ENCODE measurements at places on chromosomes 6 and 20.

GRCh38 chr6:148565930-148566663 lies 180.7 kb upstream of the UST start:
- DNase-seq: no peak

DNA sequence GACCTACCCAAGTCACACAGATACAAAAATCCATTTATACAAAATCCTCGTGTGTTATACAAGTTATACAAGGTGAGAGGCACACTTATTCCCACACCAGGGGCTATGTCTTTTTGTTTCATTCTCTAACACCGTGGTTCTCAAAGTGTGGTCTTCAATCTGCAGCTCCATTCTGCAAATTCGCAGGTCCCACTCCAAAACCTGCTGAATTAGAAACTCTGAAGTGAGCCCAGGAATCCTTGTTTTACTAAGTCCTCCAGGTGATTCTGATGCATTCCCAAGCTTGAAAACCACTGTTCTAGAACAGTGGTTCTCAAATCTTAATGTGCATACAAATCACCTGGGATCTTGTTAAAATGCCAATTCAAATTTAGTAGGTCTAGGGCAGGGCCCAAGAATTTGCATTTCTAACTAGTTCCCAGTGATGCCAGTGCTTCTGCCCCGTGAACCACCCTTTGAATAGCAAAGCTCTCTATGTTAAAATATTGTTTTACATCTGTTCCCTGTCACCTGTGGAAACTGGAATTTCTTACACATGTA lies 35.1 kb downstream of the LRFN2 start:
- DNase-seq: no peak

GRCh38 chr20:11522366-11522741 lies 395.3 kb upstream of the BTBD3 start:
- no peak for DNase-seq

GRCh38 chr6:12890171-12890790 lies 173.7 kb downstream of the PHACTR1 start:
- no peak for DNase-seq

DNA sequence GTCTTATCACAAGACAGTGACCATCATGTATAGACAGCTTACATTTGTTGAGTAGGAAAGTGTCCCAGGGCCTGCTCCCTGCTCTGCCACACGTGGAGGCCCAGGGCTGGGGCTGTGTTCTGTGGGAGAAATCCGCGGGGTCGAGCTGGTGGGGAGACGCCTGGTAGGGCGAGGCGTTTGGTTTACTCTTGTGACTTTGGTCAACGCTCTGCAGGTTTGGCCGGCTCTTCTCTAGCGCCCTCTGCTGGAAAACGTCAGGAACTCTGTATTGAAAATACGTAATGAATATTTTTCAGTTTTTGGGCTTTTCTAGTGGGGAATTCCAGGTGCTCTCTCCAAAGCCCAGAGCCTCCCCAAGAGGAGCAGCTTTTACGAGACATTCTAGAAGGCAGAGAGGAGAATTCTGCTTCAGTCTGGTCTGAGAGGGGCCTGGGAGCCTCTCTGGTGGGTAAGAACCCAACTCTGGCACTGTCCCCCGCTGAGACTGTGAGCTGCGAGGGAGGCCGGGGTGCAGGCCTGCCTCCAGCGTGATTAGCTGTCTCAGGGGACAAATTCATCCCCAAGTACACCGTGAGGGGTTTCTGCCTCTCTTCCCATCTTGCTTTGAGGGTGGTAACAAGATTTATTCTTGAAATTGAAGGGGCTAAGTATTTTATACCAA lies 112.6 kb upstream of the RALGAPA2 start:
- DNase-seq: peak; percentile 7

GRCh38 chr6:91328241-91328640 lies 741.4 kb upstream of the MAP3K7 start:
- DNase-seq: no peak

DNA sequence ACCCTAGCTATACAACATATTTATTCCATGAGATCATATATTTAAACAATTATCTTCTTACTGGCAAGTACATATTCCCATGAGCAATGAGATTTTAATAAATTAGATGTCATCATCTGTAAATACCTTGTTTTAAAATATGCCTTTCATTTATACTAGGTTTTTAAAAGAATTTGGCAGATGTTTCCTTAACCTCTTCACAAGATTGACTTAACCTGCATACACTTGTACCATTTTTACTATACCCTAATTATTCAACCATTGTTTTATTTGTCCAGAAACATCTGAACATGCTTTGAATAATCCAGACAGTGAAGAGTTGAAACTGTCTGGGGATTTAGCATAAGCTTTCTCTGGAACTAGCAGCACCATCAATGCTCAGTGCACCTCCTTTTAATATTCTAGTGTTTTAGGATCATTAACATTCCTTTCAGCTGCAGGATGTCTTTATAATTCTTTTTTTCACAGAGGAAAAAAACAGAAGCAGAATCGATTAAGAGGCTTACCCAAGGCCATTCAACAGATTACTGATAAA lies 188.0 kb upstream of the TENT5A start:
- DNase-seq: no peak

DNA sequence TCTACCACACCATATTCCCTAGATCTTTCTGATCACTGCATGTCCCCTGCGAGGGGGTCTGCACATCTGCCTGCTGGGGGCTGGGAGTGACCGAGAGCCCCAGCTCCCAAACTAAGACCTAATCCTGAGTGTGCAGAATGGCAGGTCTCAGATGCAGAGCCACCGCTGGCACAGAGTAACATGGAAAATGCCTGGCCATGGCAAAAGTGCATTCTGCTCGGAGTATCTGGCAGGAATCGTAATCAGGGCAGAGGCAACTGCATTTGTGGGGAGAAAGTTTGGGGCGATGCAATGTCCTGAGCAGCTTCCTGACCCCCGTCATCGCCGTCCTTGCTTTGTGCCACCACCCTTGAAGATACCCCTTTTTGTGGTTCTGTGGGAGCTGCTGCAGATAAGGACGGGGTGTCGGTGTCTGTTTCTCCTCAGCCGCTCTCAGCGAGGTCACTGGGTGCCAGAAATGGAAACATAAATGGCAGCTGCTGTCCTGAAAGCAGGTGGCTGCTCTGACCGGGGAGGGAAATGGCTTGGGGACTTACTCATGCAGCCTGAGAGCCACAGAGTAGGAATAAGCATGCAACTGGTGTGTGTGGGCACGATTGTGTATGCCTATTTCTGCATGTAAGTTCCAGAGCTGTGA lies 157.9 kb downstream of the LY86 start:
- DNase-seq: no peak

- no peak for DNase-seq
Observed at GRCh38 chr6:105384004-105384403, 18.9 kb downstream of the PREP start.

- DNase-seq: no peak
Observed at GRCh38 chr20:53555081-53555480, 38.6 kb downstream of the ZNF217 start.

- DNase-seq: no peak
Observed at GRCh38 chr20:38894091-38894847, 31.9 kb upstream of the FAM83D start.

DNA sequence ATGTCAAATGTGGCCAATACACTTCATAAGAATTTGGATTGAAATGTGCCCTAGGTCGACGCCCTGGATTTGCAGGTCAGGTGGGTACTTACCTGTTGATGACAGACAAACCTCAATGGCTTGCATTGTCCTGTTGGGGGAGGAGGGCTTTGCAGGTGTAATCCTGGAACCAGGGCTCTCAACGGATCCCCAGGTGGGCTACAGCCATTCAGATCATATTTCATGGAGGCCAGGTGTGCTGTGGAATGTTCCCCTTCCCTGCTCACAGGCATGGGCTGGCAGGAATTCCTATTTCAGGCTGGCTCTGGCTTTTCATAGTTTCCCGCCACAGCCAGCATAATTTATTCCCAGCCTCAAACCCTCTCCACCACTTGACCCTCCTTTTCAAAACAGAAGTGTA lies 254.7 kb downstream of the SMOC2 start:
- no peak for DNase-seq

GRCh38 chr6:33429750-33430052 lies 9.8 kb downstream of the SYNGAP1 start:
- DNase-seq: no peak

GRCh38 chr6:45678285-45678607 lies 300.5 kb upstream of the SUPT3H start:
- DNase-seq: no peak

DNA sequence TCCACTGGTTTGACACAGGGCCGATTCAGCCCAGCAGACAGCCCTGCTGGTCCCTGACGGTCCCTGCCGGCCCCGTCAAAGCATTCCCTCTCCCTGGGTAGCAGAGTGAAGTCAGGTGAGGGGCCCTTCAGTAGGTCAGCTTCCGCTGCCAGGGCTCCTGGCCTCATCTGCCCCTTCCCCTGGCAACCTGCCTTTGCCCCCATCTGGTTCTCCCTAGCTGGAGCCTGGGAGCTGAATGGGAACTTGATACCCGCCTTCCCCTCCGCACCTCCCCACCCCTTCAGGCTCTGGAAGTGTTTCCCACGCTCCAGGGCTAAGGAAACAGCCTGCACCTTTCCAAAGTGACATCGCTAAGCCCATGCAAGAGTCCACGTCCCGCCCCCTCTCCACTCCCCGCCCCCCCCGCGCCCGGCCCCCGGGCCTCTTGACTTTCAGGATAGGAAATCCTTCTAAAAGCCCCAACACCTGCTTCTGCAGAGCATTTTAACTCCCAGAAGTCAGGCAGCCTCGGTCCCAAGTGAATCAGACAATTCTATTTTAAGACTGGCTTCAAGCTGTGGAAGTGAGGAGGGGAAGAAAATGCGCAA lies 53.3 kb downstream of the ISM1 start:
- DNase-seq: no peak

- peak; percentile 21 for DNase-seq
Observed at GRCh38 chr6:43724914-43725642, 37.5 kb upstream of the MRPS18A start.

- DNase-seq: no peak
Observed at GRCh38 chr6:133724726-133725125, 164.2 kb upstream of the TCF21 start.

GRCh38 chr6:64712606-64713005 lies 994.4 kb downstream of the EYS start:
- no peak for DNase-seq

DNA sequence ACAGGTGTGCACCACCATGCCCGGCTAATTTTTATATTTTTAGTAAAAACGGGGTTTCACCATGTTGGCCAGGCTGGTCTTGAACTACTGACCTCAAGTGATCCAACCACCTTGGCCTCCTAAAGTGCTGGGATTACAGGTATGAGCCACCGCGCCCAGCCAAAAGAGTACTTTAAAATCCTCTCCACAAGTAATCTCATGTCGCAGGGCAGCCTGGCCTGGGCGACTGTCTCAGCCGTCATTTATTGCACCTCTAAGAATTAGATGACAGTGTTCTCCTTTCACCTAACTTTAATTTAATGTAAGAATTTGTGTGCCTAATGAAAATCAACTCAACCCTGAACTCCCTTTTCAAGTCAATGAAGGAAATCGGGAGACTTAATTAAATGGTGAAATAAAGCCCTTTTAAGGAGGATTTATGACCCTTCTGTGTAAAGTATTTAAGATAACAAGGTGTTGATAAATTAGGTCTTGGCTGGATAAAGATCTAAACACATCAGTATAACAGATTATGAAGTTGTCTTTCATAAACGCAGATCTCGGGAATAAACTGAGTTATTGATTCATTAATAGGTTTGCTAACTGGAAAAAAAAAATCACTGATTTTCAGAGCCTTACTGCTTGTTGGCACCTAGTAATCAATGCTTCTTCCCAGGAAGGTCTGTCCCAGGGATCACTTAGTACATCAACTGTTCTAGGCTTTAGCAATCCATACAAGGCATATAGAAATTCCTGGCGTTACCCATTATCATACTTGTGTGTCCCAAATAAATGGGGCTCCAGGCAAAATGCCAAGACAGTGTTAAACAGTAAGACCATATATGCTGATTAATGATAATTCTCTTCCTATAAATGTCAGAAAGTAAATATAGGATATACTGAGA lies 209.3 kb downstream of the GMDS start:
- DNase-seq: no peak

DNA sequence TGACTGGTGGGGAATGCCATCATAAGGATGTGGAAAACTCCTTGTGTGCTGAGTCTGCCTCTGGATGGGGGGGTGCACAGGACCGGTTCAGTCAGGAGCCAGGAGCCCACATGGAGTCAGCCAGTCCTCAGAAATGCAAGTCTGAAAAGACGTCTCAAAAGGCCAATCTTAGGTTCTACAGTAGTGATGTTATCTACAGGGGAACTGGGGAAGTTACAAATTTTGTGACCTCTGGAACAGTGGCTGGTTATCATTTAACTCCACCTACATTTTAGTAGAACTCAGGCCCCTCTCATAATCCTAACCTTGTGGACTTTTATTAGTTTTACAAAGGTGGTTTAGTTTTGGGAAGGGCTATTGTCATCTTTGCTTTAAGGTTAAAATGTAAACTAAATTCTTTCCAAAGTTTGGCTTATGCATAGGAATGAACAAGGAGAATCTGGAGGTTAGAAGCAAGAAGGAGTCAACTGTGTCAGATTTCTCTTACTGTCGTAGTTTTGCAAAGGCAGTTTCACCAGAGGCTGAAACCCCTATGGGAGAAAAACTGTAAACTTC lies 13.7 kb upstream of the TBC1D22B start:
- no peak for DNase-seq

- DNase-seq: no peak
Observed at GRCh38 chr6:20540683-20541082, 6.4 kb downstream of the CDKAL1 start.

DNA sequence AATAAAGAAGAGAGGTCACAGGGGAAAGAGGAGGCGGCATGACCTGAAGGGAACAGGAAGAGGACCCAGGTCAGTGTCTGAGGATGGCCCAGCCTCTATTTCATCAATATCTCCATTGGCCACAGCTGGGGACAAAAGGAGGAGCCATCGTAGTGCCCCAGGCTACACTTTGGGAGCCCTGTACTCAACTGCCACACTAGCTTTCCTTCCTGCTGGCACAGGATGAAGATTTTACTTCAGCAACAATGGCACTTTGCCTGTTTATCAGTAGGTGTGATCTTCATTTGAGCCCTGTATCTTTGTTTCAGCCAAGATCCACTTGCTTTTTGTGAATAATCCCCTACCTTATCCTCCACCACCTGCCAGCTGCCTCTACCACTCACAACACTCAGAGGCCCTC lies 35.4 kb upstream of the RCAN2 start:
- DNase-seq: no peak

DNA sequence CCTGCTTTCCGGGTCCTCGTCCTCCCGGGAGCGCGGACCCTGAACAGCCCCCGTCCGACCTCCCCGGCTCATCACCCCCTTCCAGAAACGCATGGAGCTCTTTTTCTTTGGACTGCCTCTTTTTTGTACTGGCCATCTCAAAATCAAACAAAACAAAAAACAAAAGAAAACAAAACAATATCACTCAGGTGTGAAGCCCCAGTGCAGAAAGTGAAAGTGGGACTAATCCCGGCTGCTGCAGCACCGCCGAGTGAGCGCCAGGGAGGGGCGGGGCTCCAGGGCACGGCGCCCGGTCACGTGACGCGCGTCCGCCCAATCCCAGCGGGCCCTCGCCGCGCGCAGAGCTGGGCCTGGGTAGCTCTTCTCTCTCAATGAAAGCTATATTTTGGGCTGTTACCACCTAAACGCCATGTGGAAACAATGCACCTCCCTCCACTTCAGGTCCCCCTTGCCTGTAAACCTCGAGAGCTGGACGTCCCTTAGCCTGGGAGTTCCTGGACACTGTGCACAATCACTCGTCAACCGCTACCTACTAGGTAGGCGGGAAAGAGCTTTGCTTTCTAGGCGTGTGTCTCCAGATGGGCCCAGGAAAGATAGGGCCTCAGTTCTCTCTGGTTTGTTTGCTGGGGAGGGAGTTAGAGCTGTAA lies 93.7 kb upstream of the PRDM1 start:
- DNase-seq: peak; percentile 79

All from activated T-helper 1 cell treated with anti-CD3 and anti-CD28 coated beads, Interleukin-2, amount 50 U/mL, for 16 hours (primary cell).